HEK293T (cell line): ENCODE measurements at places on chromosomes 7 and 10.

DNA sequence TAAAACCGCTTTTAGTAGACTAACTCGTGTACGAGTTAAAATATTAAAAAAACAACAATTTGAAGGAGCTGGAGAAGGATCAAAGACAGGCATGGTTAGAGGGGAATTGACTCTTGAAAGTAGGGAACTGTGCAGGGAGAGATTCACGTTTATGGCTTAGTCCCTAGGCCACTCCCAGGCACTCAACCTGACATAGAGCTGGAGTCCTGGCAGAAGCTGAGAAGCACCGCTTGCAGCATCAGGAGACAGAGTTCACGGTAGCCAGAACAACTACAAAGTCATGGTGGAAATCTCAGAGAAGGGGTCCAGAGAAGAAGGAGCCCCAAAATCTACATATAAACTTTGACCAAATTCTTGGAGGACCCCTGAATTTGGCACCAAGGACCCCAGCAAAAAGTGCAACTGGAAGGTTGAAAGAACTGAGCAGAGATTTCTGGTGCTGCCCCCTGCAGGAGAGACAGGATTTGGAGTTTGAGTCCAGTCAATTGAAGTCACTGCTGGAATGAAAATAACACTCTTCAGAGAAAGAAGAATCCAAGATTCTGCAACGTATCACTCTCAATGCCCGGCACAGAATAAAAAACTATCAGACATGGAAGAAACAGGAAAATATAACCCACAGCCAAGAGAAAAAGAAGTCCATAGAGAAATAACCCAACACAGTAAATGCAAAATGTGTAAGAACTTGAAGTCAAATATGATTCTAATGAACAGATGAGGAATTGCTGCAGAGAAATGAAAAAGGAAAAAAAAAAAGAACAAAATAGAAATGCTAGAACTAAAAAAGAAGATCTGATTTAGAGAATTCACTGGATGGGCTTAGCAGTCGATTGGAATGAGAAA is 493.3 kb upstream of the PODXL start:
- peak; percentile 52 for DNase-seq

DNA sequence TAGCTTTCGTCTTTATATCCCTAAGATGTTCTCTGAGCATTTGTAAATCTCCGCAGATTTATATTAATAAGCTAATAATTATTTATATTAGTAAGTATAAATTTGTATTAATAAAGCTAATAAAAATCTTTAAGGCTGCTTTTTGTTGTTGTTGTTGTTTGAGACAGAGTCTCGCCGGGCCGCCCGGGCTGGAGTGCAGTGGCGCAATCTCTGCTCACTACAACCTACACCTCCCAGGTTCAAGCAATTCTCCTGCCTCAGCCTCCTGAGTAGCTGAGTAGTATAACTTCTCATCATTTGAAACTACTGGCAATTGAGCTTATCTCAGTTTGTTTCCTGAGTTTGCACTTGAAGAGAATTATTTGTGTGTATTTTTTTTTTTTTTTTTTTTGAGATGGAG is 5.1 kb upstream of the ZRANB1 start:
- DNase-seq = no peak

GRCh38 chr7:151558575-151558974 is 38.9 kb upstream of the RHEB start:
- no peak for DNase-seq

- DNase-seq = no peak
Measured at GRCh38 chr10:77051837-77052236, 585.8 kb downstream of the KCNMA1 start.

DNA sequence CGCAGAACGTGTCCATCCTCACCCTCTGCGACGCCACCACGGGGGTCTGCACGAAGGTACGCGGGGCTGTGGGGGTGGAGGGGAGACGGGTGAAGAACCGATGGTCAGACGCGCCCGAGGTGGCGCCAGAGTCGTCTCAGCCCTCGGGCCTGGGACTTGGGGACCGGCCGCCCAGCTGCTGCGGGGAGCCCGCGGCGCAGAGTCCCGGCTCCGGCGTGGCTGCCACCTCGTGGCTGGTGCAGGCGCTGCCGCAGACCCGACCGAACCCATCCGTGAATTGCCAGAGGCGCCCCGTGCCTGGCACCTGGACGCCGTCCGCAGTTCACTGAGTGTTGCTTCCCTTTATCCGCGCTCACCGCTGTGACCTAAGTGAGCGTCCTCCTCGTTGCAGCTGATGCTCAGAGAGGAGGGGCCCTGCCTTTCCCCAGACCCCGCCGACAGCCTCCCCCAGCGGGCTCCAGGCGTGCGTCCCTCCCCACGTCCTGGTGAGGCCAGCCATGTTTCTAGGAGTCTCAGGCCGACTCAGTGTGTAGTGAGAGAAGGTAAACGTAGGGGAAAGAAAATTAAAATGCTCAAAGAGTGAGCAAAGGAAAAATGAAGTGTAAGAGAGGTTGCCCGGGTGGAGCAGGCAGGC is 208.7 kb downstream of the PAXIP1 start:
- DNase-seq = peak; percentile 55

- no peak for DNase-seq
Measured at GRCh38 chr10:114856544-114857287, 35.1 kb downstream of the FHIP2A start.

DNA sequence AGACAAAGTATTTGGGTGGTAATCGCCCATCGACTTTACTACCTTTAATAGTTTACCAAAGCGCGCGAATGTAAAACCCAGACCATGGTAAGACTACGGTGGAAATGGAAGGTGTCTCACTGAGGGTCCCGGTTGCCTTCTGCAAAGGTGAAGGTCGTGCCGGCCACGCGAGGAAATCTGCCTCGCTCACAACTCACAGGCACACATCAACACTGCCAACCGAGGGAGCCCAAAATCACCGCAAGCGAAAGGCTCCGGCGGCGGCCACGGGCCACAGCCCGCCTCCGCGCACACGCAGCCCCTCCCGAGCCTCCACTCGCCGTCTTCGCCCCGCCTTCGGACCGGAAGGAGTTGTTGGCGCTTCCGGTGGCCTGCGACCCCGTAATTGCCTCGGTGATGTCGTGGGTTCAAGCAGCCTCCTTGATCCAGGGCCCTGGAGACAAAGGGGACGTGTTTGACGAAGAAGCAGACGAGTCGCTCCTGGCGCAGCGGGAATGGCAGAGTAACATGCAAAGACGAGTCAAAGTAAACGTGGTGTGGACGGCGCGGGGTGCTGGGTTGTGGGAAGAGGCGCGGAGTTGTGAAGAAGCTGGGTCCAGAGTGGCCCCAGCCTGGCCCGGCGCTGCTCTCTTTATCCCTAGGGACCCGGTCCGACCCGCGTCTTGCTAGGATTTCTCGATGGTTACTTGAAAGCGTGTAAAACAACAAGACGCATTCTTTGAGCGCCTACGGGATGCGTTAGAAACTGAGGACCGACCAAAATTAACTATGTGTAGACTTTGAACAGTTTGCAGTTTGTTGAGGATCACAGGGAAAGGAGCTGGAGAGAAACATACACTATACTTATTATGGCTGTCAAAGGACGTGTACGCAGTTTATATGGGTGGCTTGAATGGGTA is at the start of gene YAE1:
YAE1 (plus strand) TSS at position 382 of the 899 bp plus-strand sequence; CDS start at position 397, 15 bp downstream.
- DNase-seq = peak; percentile 93

DNA sequence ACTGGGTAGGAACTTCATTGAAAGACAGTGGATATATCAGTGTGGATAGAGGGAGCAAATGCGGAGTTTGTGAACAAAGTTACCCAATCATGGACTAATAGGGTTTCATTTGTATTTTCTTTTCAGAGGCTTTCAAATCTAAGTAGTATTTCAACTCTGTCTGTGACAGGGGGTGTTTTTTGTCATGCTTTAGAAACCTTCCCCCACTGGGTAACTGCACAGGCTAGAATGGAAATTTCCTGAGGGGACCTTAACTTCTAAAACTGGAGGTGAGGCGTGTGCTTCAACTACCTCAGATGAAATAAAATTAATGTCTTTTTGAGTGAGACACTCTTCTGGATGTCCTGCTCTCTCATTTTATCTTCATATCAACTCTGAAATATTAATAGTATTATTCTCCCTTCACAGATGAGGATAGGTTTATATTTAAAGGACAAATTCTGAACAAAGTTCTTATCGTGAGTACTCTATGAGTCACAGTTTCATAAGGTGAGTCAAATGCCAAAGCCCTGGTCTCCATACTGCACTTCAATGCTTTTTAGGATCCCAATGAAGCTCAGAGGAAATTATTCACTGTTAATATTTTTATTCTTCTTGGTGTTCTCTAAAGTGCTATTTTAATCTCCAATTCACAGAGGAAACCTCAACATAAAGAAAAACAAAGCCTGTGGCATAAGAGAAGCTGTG is 770.6 kb downstream of the CCSER2 start:
- DNase-seq = no peak

DNA sequence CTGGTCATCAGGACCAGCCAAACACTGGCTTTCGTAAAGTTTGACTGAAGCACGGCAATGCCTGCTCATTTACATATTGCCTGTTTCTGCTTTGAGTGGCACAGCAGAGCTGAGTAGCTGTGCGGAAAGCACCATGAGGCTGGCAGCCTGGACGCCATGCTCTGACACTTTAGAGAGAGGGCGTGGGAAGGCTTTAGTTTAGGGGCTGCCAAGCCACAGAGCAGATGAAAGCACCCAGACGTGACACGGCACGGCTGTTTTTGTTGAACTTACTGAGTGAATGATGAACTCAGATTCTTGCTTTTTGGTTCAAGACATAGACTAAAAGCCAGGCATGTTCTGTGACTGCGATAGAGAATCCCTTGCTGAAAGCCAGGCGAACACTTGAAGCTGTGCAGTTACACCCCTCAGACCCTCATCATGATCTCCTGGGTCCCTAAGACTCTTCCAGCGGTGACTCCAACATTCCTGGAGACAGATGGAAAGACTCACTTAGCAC is 182.1 kb downstream of the ZMYND11 start:
- DNase-seq = no peak

DNA sequence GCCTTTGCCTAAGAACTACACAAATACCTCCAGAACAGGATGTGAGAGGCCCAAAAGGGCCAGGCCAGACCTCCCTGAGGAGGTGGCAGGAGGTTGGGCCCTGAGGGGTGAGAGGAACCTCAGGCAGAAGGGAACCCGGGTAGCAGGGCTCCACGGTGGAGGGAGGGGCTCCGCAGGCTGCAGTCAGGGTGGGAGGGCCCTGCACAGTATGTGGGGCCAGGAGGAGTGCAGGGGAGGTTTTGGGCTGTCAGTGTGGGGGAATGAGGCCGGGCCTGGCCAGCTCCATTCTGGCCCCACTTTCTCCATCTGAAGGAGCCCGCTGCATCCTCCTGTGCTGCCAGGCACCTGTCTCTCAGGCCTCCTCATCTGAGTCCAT is 25.9 kb downstream of the DNAJB12 start:
- no peak for DNase-seq

DNA sequence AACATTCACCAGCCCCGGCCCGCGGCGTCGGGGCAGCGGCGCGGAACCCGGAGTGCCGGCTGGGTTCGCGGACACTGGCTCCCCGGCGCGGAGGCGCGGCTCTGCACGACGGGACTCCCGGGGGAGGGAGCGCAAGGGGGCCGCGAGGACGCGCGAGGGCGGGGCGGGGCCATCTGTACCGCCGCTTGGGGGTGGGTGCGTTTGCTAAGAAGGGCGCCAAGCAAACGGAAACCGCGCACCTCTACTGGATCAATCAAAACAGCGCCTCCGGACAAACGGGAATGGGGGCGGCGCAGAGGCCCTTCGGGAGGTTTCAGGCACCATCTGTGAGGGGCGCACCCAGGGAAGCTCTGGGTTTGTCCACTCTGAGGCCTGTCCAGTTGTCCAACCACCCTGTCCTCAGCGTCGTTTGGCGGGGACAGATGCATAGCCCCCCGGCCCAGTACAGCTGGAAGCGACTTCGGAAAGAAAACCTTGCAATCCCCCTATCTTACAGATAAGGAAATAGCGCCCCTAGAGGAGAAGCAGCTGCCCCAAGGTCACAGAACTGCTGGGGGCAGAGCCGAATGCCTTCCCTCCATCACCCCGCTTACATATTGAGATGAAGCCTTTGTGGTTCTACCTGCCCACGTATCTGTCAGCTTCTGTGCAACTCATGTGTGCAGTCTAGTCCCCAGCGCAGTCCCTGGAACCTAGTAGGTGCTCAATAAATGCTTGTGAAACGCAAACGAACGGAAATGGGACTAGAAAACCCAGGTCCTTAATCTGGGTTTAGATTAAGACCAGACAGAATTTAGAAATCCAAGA is 10.7 kb upstream of the SLIT1 start:
- DNase-seq = peak; percentile 86

- DNase-seq = no peak
Measured at GRCh38 chr7:18792871-18793595, 297.5 kb downstream of the HDAC9 start.

GRCh38 chr10:103067484-103067883 is 125.6 kb downstream of the NT5C2 start:
- DNase-seq = no peak

DNA sequence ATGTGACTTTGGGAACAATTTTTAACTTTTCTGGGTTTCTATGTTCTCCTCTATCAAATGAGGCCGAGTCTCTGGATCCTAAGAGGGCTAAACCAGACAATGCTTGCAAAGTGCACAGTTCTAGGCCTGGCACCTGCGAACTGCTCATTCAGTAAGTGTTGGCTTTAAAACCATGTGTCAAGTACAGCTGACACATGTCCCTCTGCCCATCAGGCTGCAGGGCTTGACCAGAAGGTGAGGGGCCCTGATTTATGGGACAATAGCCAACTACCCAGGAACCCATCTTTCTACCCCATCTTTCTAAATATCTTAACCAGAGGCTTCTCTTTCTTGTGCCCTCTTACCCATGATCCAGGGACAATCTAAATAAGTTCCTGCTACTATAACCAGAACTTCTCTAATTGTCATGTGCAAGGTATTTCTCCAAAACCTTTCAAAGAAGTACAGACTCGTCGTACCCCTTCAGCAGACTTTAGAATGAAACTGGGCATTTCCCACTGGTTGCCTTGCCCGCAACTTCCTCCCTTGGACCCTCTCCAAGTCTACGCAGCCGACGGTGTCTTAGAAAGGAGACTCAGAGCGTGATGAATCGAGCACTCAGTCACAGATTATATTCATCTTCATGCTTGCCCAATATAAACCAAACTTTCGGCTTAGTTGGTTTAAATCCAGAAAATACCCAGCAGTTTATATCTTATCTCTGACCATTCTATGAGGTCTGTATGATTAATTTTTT is 69.8 kb upstream of the STEAP1B start:
- no peak for DNase-seq

GRCh38 chr7:14385074-14385473 is 395.6 kb upstream of the ETV1 start:
- DNase-seq = no peak

- DNase-seq = no peak
Measured at GRCh38 chr10:79483299-79483698, 29.0 kb upstream of the EIF5AL1 start.

- DNase-seq = no peak
Measured at GRCh38 chr7:37709631-37710509, 26.3 kb downstream of the GPR141 start.

- no peak for DNase-seq
Measured at GRCh38 chr7:46411236-46411635, 490.2 kb upstream of the IGFBP3 start.

DNA sequence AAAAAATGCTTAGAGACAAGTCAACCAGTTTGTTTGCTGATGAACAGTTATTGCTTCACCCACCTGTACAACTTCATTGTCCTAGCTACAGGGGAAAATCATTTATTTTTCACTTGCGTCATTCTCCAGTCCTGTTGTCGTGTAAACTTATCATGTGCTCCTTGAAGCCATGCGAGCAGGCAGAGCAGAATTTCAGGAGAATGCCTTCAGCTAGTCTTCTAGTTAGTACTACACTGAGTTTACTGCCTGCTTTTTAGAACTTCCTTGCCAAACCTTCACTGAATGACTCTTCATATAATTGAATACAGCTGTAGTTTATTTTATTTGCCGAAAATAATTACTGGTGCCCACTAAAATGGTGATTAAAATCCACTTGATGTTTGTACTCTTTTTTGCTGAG is 15.6 kb downstream of the RPA3 start:
- no peak for DNase-seq

GRCh38 chr10:12872577-12872976 is 128.9 kb downstream of the CCDC3 start:
- DNase-seq = no peak
